Pulmonary artery endothelial cell (primary cell): ENCODE measurements at places on chromosomes 4 and X. TPM values are rescaled to one million over a fixed set of nuclear protein-coding genes. Genes with fewer than 3 reads are reported as not detected.

Gene COMMD8
- total RNA-seq: 16.5 and 24.5 TPM in 2 replicates

Gene MUC7
- total RNA-seq: not detected in 2 replicates

Gene RNF150
- 0.07 and 0.11 TPM in 2 replicates for total RNA-seq

Gene SPACA5
- not detected in 2 replicates for total RNA-seq

Gene CT45A10
- total RNA-seq: not detected in 2 replicates

Gene CT45A8
- total RNA-seq: not detected in 2 replicates

Gene GIMD1
- total RNA-seq: not detected in 2 replicates

DNA sequence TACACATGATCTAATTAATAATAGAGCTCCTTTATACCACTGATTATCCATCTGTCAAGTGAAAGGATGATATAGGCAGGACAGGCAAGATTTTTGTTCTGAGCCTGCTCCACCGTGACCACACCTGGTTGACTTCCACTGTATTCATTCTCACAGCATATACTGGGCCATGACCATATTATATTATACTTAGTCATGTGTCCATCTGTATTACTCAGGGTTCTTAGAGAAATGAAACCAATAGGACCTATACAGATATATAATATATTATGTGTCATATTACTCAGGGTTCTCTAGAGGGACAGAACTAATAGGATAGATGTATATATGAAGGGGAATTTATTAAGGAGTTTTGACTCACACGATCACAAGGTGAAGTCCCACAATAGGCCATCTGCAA is 675.1 kb downstream of the GRXCR1 start:
- DNase-seq: no peak

DNA sequence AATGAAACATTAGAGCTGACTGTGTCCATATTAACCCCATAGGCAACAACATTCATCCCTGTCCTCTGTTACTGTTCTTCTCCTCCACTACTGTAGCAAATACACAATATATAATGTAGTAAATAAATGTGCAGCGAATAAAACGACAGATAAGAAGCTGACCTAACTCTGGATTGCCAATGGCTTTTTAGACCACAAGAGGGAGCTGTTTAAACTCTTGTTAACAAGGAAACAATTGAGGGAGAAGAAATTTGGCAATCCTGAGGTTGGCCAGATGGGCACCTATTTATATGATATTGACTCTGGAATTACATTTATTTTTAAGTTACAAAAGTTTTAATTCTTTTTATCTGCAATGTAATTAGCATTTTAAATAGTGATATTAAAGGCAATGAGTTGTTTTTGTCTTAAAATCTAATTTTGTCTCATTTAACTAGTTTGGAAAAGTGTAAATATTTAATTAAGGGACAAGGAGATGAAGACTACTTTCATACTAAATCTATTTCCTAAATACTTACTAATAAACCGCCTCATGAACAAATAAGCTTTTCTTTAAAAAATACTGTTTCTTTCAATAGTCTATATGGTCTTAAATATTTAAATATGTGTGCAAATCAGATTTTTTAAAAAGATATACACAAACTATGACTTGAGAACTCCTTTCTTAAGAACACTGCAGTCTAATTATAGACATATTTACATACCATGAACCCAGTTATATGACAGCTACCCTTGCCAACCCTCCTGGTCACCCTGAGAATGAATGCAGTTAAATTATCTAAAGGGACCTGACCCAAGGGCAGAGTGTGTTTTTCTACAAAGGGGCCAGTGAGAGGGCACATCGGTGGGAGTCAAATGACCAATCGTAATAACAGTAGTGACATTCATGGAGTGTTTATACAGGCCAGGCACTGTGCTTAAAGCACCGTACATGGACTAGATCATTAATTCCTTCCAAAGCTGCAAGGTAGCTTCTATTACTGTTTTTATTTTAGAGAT is 52.9 kb upstream of the HPF1 start:
- DNase-seq: peak; percentile 30

DNA sequence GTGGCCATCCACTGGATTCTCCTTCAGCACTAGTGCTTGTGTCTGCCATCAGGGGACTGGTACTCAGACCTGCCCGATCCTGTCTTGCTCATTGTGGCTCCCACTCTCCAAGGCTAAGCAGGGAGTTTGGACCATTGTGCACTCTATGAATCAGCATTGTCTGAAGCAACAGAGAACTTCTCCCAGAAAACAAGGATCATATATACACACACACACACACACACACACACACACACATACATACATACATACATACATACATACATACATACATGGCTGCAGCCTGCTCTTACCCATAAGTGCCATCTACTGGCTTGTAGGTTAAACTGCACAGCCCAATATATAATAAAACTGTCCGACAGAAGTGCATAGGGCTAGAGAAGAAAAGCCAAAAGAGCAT is 345.3 kb upstream of the LCORL start:
- DNase-seq: peak; percentile 15

DNA sequence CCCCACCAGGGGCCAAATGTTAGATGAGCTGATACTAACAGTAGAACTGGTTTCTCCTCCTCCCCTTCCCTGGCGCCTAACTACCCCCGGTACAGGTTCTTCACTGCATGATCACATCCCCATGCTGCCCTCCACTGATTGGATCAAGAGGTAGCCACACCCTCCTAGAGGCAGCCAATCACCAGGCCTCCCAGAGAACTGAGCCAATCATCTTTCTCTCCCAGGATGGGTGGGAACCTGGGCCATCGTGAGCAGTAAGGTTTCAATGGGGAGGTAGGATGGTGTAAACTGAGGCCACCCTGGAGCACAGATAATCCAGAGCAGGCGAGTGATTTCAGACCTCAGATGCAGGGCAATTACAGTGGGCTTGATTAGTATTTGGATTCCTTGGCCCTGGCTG is 64.2 kb downstream of the PPP2R2C start:
- DNase-seq: no peak

- no peak for DNase-seq
These were observed 167.1 kb downstream of the NSUN7 start for GRCh38 chr4:40916880-40917279.

DNA sequence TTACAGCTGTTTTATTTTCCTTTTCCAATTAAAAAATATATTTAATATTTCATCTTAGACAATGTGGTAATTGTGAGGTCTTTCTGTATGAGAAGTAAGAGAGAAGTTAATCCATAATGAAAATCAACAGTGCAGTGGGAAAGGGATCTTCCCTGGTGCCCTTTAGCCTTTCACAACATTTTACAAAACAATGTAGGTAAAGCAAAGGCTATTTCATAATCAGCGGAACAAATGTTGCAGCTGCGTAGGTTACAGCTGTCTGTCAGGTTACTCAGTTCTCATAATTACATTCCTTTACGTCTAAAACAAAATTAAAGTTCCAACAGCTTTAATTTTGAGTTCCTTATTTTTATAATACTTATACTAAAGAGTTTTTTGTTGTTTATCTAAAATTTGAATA is 22.8 kb upstream of the VCX3A start:
- DNase-seq: no peak

DNA sequence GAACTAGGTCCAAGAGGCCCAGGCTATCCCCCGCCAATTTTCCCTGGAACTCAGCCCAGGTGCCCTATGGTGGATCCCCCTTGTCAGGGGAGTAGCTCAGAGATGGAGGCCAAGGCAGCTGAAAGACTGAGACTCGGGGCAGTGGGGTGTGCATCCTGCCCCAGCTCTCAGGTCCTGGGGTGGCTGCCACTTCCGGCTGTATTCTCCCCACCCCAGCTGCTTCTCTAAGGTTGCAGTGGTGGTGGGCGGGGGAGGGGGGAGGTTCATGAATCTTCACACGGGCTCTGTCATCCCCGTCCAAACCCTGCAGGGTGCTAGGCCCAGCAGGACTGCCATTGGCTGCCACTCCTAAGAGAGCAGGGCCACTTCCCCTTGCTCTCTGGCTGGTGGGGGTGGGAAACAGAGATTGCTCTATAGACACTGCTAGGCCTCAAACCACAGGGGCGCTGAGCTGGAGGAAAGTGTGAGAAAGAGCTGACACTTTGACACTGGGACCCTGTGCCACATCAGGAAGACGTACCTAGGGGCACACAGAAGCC is 1.5 kb downstream of the SASH3 start:
- DNase-seq: no peak

- DNase-seq: no peak
These were observed 82.5 kb upstream of the SORBS2 start for GRCh38 chr4:185894481-185894880.

DNA sequence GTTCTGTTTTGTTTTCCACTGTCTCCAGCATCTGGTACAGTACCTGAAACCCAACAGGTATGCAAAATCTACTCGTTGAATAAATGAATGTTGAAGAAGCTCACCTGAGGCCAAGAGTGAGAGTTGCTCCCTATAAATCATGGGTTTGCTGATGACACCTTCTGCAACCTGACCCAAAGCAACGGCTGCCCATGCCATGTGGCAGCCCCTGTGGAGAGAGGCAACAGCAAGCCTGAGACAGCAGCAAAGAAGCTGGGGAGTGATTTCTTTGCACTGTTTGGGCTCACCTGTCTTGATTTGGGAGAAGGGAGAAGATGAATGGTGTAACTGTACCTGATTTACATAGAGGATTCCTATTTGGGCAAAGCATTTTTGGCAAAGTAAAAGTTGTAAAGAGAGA is 119.8 kb upstream of the GPC4 start:
- DNase-seq: no peak

GRCh38 chr4:14196131-14196530 is 568.6 kb upstream of the BOD1L1 start:
- peak; percentile 39 for DNase-seq

GRCh38 chr4:158302076-158302866 is 92.0 kb downstream of the TMEM144 start:
- peak; percentile 22 for DNase-seq

DNA sequence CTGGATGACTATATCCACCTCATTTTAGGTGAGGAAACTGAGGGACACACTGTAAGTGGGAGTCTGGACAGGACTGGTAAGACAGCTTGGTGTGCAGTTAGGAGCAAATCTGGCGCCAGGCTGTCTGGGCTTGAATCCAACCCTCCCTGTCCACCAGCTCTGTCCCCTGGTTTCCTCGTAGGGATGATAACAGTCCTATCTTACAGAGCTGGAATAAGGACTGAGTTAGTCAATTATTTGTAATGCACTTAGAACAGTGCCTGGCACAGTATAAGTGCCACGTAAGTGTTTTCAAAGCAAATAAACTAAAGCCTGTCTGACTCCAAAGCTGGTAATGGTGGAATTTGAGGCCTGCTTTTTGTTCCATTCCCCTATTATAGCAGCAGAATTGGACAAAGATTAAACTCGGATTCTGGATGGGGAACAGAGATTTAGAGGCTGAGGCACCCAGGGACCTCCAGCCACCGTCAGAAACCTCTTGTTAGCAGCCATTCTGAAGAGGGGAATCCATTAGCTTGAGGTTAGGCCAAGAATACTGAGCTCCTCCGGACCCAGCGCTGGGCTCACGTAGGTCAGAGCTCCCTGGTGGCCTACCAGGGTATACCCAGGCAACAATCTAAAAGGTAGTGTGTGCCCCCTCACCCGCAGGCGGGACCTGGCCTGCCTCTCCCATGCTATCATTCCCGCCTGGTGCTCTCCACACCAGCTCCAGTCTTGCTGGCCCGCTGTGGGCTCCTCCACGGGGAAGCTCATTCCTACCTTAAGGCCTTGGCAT is 102.1 kb downstream of the UCHL1 start:
- DNase-seq: no peak

- DNase-seq: no peak
These were observed at the start of gene NAP1L5 for GRCh38 chr4:88697588-88698329. Gene NAP1L5 (minus strand): TSS chr4:88697829. CDS start chr4:88697754, 75 bp downstream.

- DNase-seq: no peak
These were observed 141.0 kb downstream of the ARX start for GRCh38 chrX:24874604-24875247.

DNA sequence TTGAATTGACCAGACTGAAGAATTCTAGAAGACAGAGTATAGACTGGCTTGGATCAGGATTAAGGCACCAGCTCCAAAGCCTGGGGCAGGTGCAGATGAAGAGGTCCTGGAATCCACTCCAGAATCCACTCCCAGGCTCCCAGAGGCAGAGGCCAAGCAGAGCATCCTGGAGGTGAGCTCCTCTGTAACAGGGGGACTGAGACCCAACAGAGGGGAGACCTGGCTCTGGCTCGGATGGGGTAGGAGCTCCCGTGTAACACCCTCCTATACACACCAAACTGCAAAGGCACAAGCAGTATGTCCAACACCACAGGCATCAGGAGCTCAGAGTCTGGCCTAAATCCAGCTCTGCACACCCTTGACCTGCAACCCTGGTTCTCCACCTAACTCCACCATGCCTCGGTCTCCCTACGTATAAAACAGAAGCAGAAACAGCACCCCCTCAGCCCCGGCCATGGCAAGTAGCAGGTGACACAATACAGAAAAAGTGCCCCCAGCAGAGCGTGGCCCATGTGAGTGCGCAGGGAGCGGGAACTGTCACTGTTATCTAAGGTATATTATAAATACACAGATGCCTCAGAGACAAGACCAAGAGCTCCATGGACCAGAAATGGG is 14.9 kb downstream of the RNF212 start:
- no peak for DNase-seq

DNA sequence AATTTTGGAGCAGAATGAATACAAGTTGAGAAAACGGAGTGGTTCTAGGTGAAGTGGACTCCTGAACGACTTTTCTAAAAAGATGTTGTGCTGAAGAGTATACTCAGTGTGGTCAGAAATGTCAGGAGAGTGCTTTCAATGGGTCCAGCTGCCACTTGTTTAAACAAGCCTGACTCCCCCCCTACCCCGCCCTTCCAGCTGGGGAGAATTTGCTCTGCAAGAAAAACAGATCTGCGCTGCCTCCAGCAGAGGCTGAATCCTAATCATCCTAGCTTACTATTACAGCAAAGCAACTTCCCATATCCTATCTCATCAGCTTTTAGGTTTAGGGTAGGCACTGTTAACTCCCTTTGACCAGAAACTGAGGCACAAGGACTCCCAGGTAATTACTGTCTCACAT is 1.9 kb downstream of the MAP3K15 start:
- DNase-seq: no peak

GRCh38 chr4:82865592-82865991 is 25.4 kb downstream of the SEC31A start:
- DNase-seq: peak; percentile 66

DNA sequence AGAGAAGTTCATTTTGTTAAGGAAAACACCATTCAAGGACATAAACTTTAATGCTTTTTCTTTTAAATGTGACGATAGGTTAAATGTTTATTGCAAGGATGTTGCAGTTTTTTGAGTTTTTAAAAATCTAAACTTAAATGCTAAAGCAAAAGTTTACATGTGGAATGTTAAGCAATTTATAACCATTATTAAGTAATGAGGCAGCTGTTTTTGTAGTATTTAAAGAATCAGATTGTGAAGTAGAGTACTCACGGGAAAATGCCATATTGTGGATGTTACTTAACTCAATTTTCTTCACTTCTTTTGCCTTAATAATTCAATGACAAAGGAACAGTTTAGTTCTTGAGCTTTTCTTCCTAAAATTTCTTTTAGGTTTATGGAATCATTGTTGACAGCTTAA is 43.5 kb downstream of the UBE2K start:
- DNase-seq: no peak

GRCh38 chr4:118941799-118942198 is 53.1 kb downstream of the SYNPO2 start:
- no peak for DNase-seq

DNA sequence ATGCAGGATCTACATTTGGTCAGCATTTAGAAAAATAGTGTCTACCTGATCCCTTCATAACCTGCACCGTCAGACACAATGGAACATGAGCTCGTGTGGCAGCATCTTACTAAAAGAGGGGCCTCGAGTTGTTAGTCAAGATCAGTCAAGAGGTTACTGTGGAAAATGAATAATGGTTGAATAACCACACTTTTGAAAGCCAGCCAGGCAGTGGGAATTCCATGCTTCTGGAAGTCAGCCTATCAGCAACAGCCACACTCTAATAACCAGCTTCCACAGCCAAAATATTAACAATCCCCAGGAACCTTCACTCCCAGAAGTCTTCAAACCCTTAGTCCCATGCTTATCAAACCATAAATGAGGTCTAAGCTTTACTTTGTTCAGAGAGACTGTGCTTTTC is 234.3 kb downstream of the HS3ST1 start:
- DNase-seq: no peak
